SW 1271 (cell line): ENCODE measurements at places on chromosomes 7 and 10.

- DNase-seq, result no peak
These were observed 1078.2 kb upstream of the LRRTM3 start for GRCh38 chr10:65847436-65848230.

GRCh38 chr10:62155054-62155680 is 113.5 kb downstream of the RTKN2 start:
- DNase-seq, result no peak

GRCh38 chr10:12791728-12792127 is 209.8 kb downstream of the CCDC3 start:
- no peak for DNase-seq

- no peak for DNase-seq
These were observed 128.3 kb downstream of the NEBL start for GRCh38 chr10:20768843-20769242.

DNA sequence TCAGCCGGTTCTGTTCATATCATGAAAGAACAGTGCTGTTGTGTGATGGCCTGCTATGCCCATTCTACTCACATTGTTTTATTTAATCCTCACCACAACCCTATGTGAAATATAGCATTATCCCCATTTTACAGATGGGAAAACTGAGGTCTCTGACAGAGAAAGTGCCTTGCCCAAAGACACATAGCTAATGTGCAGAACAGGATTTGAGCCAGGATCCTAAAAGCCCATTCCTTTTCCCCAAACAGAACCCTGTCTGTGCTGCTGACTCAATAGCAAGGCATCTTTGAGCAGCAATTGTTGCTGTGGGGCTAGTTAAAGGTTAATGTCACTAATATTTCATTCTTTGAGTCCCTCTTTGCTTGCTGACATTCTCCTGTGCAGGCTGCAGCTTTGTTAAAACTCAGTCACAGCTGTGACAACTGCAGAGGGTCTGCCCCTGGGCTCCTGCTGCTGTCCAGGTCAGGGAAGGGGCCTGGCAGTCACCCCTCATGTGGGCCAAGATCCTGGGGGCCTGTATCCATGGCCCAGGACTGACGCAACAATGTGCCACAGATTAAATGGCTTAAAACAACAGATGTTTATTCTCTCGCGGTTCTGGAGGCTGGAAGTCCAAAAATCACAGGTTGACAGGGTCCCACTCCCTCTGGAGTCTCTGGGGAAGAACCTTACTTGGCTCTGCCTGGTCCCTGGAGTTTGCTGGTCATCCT is 40.4 kb downstream of the AFAP1L2 start:
- no peak for DNase-seq

DNA sequence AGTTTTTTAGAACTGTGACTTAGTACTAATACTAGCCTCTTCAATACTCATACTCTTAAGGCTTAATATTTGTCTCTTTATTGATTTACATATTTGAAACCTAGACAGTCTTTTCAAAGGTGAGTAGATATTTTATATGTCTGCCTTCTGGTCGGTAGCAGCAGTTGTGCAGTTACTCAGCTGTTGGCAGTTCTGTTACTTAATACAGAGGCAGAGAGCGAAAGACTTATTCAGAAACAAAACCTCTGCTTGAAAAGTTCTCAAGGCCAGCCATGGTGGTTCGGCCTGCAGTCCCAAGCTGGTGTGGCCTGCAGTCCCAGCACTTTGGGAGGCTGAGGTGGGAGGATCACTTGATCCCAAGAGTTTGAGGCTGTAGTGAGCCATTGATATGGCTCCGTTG is 84.2 kb downstream of the AUTS2 start:
- no peak for DNase-seq

- DNase-seq, result no peak
These were observed 414.6 kb upstream of the FOXK1 start for GRCh38 chr7:4267341-4268039.

DNA sequence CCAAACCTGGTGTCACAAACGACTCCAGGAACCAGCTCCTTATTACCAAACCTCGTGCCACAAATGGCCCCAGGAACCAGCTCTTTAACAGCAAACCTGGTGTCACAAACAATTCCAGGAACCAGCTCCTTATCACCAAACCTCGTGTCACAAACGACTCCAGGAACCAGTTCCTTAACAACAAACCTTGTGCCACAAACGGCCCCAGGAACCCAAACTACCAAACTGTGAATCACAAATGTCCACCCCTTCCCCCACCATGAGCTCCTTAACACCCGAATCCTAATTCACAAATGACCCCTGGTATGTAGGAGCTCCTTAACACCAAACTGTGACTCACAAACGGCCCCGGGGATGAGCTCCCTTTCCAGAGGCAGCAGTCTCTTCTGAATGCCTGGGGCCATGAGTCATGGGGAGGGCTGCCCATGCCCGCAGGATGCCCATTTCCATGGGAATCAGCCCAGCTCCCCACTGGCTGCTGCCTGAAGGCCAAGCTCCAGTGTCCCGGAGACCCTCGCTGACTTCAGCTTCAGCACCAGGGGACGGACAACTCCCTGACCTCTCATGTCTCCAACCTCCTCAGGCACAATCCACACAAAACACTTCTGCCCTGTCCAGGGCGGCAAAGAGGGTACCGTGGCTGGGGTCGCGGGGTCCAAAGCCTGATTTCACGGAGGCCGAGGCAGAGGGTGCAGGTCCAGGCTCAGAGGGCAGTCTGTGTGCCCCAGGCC is 213.1 kb downstream of the ELFN1 start:
- peak; percentile 94 for DNase-seq

DNA sequence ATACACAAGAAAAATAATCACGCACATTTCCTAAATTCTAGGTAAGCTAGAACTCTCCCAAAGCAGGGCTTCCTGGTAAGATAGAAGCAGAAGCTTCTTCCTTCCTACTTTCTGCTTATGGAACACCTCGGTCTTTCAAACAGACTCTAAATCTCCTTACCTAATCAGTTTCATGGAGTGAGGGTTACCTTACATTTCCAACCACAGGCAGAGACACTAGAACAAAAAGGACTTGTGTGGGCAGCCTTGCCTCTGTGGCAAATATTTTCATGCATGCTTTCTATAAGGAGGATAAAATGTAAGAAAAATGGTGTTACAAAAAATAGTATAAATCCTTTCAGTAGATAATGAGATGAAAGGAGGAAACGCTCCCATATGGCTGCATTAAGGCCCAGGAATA is 386.3 kb upstream of the SMIM30 start:
- DNase-seq, result no peak

- DNase-seq, result peak; percentile 38
These were observed 29.5 kb downstream of the CTNNA3 start for GRCh38 chr10:67666416-67667034.

GRCh38 chr7:39554583-39555165 is 11.5 kb upstream of the YAE1 start:
- no peak for DNase-seq

- no peak for DNase-seq
These were observed 966.2 kb downstream of the SORCS1 start for GRCh38 chr10:106198275-106198674.

GRCh38 chr10:5811387-5811821 is 1.8 kb downstream of the GDI2 start:
- DNase-seq, result peak; percentile 41

DNA sequence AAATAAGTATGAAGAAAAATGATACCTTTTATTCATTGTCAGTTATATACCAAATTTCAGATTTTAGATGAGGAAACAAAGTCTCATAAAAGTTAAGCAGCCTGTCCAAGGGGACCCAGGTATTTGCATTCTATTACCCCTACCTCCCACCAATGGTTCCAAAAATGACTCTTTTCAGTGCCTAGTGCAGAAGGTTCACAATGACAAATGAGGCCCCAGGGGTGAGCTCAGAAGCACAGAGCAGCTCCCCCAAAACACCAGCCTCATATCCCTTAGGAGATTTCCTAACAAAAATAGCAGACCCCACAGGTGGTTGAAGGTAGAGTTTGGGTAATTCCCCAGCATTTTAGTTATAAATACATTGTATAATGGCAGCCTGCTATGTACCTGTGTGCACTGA is 168.6 kb downstream of the REEP3 start:
- no peak for DNase-seq

GRCh38 chr10:113666682-113667252 is 2.9 kb upstream of the NRAP start:
- DNase-seq, result no peak

DNA sequence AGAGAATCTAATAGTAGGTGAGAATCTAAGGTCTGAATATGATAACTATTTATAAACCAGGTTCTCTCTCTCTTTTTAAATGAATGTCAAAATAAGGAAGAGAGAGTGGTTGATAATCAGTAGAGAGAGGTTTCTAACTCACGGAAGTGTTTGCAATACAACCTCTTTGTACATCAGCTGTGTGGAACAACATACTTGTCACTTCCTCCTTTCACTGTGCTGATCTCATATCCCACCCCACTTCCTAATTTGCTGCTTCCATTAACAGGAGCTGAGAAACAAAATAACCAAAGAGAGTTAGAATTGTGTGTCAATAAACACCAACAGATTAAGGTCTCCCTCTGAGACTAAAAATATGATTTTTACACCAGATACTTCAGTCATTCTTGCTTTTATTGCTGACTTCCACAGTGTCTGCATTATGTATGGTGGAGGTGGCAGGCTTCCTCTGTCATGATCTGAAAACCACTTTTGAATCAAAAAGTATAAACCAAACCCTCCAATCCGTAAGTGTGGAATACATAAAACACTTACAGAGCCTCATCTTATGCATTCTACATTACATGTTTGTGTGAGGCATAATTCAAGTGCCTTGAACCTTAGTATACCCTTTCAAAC is 25.0 kb downstream of the CACUL1 start:
- DNase-seq, result no peak

GRCh38 chr10:111525696-111526095 is 448.9 kb downstream of the ADRA2A start:
- no peak for DNase-seq

DNA sequence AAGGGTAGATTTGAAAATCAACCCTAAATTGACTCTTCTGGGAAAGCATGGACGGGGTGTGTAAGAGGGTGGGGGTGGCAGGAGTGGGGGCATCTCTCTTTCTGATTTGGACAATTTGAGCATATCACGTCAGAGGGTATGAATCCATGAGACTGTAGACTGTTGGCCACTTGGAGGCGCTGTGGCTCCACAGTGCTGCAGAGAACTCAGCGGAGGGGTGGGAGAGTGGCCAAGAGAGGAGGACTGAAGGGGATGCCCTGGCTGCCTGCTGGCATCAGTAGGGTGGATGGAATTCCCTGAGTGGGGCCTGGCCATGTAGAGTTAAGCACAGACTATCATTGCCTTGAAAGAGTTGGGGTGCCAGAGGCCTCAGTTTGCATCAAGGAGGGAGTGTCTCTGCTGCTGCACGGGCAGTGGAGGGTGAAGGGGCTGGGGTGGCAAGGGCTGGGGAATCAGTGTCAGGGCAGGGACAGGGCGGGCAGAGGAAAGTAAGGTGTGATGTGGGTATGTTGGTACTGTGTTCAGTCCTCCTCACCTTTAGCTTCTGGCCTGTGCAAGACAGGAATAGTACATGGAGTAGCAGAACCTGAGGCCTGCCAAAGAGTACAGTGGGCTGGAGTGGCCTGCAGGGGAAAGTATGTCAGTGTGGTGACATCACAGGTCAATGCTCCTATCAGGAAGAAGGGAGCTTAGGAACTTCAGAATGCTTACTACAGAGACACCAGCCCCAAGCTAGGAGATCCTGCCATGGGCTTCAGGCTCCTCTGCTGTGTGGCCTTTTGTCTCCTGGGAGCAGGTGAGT is 133.5 kb upstream of the PRSS58 start:
- no peak for DNase-seq

GRCh38 chr10:65341323-65341925 is 1584.4 kb upstream of the LRRTM3 start:
- peak; percentile 25 for DNase-seq

DNA sequence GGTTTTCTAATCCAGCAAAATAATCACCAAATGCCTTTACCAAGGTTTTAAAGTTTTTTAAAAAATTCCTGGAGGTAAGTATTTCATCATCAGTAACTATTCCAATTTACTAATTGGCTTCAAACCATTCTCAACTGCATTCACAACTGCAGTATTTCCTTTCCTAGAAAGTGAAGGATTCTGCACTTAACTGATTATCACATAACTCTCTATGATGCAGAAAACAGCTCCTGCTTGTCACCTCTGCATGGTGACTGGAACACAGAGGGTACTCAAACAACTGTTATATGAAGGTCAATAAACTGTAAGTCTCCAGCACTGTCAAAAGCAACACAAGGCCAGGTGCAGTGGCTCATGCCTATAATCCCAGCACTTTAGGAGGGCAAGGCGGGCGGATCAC is 42.6 kb downstream of the SRPK2 start:
- no peak for DNase-seq
